ENCODE measurements at places on chromosomes 3 and 15.

GRCh38 chr3:152656214-152656971 is 178.5 kb upstream of the P2RY1 start:
- no peak overlapping the region for H3K27ac ChIP-seq
- no peak for DNase-seq
- no peaks in the 10 kb centered on the region for H3K36me3 ChIP-seq
- H3K27me3 ChIP-seq, result no peaks in the 10 kb centered on the region
- H3K4me3 ChIP-seq, result no peak overlapping the region

DNA sequence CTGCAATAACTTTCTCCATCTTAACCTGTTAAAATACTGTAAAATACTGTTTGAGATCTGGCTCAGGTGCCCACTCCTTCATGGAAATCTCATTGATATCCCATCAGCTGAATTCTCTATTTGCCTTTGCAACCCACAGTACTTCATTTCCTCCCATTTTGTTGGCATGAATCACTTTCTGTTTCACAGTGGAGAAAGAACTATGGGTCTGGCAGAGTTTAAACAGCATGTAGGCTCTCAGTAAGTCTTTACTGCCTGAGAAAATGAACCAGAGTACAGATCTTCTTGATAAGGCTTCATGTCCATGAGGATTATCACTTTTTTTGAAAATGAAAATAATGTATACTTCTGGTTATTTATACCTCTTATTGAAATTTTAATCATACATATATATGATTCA is 245.9 kb downstream of the NAALADL2 start:
- DNase-seq, result no peak
- no peak overlapping the region for H3K4me3 ChIP-seq
- H3K27ac ChIP-seq, result no peak overlapping the region
- H3K27me3 ChIP-seq, result no peaks in the 10 kb centered on the region
- no peaks in the 10 kb centered on the region for H3K4me1 ChIP-seq
- H3K36me3 ChIP-seq, result no peaks in the 10 kb centered on the region

- H3K27me3 ChIP-seq, result no peaks in the 10 kb centered on the region
- no peak for DNase-seq
- no peak overlapping the region for H3K27ac ChIP-seq
- H3K4me3 ChIP-seq, result no peak overlapping the region
- no peaks in the 10 kb centered on the region for H3K36me3 ChIP-seq
Observed at GRCh38 chr15:25705433-25706115, 157.6 kb downstream of the ATP10A start.

GRCh38 chr3:194606941-194607340 is 26.3 kb downstream of the TMEM44 start:
- no peaks in the 10 kb centered on the region for H3K36me3 ChIP-seq
- H3K27me3 ChIP-seq, result no peaks in the 10 kb centered on the region
- no peaks in the 10 kb centered on the region for H3K4me1 ChIP-seq
- H3K27ac ChIP-seq, result no peak overlapping the region
- no peak overlapping the region for H3K4me3 ChIP-seq

DNA sequence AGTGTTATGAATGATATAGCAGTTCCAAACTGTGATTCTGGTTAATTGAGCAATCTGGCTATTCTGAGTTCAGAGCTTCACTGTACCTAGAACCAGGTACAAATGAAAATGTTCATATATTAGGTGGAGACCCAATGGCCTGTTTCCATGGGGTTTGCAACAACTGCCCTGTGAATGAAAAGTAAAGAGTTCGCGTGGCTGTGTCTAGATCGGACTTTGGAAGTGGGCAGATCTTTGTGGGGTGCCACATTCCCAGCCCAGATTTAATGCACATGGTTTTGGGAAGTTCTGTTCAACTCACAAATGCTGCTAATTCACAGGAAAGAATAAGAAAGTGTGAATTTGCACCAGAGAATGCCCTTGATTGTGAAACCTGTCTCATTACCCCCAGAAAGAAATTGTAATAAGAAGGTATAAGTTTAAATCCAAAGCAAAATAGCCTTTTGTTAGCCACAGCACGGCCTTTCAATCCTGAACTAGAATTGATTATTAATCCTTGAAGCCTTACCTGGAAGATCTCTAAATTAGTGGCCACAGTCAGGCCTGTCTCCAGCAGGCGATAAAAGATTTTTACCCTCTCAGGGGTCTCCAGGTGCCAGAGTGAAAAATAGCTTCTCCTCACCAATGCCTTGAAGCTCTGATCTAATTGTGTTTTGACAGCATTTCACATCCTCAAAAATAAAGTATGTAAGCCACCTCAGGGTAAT is 22.6 kb downstream of the WHAMM start:
- H3K36me3 ChIP-seq, result peaks cover 98% of the 10 kb centered on the region
- H3K4me1 ChIP-seq, result no peaks in the 10 kb centered on the region
- DNase-seq, result no peak
- no peaks in the 10 kb centered on the region for H3K27me3 ChIP-seq
- H3K27ac ChIP-seq, result peak overlapping the region; percentile 50
- H3K4me3 ChIP-seq, result no peak overlapping the region

DNA sequence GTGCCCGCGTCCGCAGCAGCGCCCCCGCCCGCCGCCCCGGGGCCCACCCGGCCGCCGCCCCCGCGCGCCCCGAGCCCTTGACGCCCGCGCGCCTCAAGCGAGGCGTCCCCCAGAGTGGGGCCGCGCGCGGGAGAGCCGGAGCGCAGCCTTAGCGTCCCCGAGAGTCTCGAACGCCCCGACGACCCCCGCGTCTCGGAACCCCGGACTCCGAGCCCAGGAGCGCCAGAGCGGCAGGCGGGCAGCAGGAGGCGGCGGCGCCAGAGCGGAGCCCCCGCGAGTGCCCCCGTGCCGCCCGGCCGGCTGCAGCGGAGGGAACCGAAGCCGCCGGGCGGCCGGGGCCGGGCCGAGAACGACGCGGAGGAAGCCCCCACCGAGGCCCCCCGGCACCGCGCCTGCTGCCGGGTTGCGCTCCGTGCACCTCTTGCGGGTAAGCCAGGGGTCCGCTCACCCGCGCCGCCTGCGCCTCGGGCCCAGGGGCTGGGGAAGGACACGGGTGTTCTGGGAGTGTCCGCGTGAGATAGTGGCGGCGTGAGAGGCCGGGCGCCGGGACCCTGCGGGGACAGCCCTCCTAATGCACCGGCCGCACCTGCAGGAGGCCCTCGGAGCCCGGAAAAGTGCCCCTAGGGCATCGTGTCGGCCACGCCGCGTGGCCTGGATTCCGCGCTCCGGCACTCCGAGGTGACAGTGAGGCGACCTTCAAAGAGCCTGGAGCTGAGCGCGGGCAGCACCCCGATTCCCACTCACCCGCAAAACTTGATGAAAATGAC is 52.0 kb upstream of the ULK4 start:
- peak overlapping the region; percentile 92 for H3K27ac ChIP-seq

GRCh38 chr15:85671156-85671555 is 123.6 kb downstream of the KLHL25 start:
- no peak overlapping the region for H3K4me3 ChIP-seq
- H3K4me1 ChIP-seq, result peaks cover 52% of the 10 kb centered on the region
- H3K27ac ChIP-seq, result peak overlapping the region; percentile 83
- no peak for DNase-seq
- H3K36me3 ChIP-seq, result no peaks in the 10 kb centered on the region

DNA sequence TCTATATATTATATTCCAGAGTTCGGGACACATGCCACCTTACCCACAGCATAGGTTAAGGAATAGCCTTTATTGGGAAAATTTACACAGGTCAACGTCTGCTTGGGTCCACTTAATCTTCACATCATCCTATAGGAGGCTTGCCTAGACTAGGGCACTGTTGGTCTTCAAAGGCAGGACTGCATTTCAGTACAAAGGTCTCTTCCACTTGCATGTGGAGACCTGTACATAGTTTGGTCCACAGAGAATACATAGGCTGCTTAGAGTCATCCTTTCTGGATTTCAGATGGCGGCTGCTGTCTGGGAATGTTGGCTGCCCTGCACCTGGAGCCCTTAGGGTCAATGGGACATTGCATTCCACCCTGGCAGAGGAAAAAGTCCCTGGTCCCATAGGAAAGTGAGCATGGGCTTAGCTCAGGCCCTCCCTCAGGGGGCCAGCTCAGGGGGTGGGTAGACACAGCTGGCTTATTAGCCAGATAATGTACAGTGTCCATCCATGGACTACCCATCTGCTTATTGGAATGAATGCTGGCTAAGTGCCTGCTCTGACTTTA is 75.3 kb upstream of the TGFBR2 start:
- no peak overlapping the region for H3K4me3 ChIP-seq
- H3K4me1 ChIP-seq, result no peaks in the 10 kb centered on the region
- H3K27me3 ChIP-seq, result no peaks in the 10 kb centered on the region
- no peak for DNase-seq
- H3K27ac ChIP-seq, result no peak overlapping the region
- no peaks in the 10 kb centered on the region for H3K36me3 ChIP-seq

DNA sequence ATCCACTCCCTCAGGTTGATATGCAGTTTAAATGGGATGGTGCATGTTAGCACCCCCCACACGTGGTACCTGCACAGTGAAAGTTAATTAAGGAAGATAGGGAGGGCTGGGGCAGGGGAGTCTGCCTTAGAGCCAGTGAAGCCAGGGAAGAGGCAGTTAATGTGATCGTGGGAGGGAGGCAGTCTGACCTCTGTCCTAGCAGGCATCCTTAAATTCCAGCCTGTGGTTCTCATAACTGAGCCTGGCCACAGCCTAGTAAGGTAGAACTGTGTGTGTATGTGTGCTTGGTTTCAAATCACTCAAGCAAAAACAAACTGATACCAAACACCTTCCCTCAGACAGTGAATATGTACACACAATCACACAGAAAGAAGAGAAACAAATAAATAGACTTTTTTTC is 319.1 kb upstream of the TLE3 start:
- H3K27me3 ChIP-seq, result peaks cover 38% of the 10 kb centered on the region
- H3K27ac ChIP-seq, result no peak overlapping the region
- no peaks in the 10 kb centered on the region for H3K36me3 ChIP-seq
- DNase-seq, result no peak
- H3K4me1 ChIP-seq, result no peaks in the 10 kb centered on the region

- no peaks in the 10 kb centered on the region for H3K27me3 ChIP-seq
- DNase-seq, result no peak
- no peak overlapping the region for H3K27ac ChIP-seq
Observed at GRCh38 chr3:132418916-132419315, 1.6 kb downstream of the DNAJC13 start.

DNA sequence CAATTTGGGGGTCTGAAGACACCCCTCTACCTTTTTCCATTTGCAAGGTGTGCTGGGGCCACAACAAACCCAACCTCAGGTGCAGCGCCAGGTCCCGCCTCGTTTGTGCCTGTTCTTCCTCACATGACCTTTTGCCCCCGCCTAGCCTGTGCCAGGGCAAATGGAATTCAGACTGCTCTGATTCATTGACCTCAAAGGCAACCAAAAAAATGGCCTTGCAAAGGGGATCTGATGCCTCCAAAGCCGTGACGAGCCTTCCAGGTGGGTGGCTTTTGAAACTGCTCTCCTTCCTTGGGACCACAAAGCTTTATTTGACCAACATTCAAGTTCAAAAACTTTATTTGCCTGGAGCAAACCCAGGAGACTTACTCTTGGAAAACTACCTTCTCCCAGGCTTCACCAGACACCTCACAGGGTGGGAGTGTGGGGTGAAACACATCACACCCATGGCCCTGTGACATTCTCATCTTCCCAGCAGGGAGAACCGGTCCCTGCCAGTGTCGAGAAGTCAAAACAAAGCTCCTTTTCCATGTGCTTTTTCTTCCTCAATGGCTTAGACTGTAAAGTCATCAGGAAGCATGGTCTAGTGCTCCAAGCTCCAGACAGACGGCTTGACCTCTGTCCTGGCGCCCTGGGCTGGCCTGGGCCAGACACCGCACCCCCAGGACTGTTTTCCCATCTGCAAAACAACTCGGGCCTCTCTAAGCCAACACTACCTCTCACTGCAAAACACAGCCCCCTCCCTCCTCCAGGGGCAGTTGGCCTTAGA is 103.9 kb upstream of the HES1 start:
- H3K4me1 ChIP-seq, result no peaks in the 10 kb centered on the region
- H3K36me3 ChIP-seq, result no peaks in the 10 kb centered on the region
- H3K27ac ChIP-seq, result no peak overlapping the region
- no peak for DNase-seq
- no peaks in the 10 kb centered on the region for H3K27me3 ChIP-seq

DNA sequence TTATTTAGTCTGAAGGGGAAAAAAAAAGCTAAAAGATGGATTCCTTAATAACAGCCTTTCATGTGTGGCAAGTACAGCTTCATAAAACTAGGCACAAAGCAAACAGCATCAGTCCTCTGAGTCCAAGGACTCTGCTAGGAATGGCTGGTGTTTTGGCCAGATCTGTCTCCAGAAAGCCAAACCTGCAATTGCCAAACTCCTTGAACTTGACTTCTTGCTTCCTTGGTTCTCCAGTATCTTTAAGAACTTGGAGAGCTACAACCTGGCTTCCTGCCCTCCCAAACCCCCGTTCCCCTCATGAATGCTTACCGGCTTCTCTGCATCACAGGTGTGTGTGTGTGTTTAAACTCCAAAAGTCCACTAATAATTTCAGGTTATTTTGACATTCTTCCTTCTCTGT is 1.6 kb upstream of the PLOD2 start:
- no peaks in the 10 kb centered on the region for H3K36me3 ChIP-seq
- no peaks in the 10 kb centered on the region for H3K27me3 ChIP-seq
- H3K4me3 ChIP-seq, result no peak overlapping the region
- no peak for DNase-seq
- H3K27ac ChIP-seq, result peak overlapping the region; percentile 84

- H3K27ac ChIP-seq, result no peak overlapping the region
- no peak for DNase-seq
- H3K36me3 ChIP-seq, result no peaks in the 10 kb centered on the region
- H3K27me3 ChIP-seq, result no peaks in the 10 kb centered on the region
Observed at GRCh38 chr15:45340429-45340828, 37.9 kb downstream of the GATM start.

DNA sequence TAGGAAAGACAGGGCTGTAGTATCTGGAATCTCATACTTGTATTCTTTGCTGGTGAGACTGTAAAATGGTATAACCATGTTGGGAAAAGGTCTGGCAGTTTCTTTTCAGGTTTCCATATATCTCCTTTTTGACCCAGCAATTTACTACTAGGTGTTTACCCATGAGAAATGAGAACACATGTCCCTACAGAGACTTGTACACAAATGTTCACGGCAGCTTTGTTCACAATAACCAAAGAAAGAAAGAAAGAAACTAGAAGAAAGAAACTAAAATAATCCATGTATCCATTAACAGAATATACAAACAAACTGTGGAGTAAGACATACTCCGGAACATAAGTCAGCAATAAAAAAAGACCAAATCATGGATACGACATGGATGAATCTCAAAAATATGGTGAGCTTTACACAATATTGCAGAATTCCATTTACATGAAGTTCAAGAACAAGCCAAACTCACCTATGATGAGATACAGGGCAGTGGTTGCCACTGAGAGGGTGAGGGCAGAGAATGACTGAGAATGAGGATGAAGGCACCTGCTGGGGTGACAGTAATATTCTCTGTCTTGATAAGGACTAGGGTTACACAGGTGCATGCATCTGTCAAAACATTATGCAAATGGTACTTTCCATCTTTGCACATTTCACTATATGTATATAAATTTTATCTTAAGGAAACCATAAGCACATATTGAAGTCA is 2.7 kb downstream of the RFTN1 start:
- peaks cover 55% of the 10 kb centered on the region for H3K4me1 ChIP-seq

- H3K4me1 ChIP-seq, result no peaks in the 10 kb centered on the region
- H3K27ac ChIP-seq, result no peak overlapping the region
- H3K27me3 ChIP-seq, result no peaks in the 10 kb centered on the region
- H3K36me3 ChIP-seq, result no peaks in the 10 kb centered on the region
- H3K4me3 ChIP-seq, result no peak overlapping the region
- no peak for DNase-seq
Observed at GRCh38 chr3:170977949-170978745, 48.4 kb downstream of the SLC2A2 start.

All from gastrocnemius medialis (tissue), 4 donors.